ENCODE measurements at places on chromosomes 1 and 21.

DNA sequence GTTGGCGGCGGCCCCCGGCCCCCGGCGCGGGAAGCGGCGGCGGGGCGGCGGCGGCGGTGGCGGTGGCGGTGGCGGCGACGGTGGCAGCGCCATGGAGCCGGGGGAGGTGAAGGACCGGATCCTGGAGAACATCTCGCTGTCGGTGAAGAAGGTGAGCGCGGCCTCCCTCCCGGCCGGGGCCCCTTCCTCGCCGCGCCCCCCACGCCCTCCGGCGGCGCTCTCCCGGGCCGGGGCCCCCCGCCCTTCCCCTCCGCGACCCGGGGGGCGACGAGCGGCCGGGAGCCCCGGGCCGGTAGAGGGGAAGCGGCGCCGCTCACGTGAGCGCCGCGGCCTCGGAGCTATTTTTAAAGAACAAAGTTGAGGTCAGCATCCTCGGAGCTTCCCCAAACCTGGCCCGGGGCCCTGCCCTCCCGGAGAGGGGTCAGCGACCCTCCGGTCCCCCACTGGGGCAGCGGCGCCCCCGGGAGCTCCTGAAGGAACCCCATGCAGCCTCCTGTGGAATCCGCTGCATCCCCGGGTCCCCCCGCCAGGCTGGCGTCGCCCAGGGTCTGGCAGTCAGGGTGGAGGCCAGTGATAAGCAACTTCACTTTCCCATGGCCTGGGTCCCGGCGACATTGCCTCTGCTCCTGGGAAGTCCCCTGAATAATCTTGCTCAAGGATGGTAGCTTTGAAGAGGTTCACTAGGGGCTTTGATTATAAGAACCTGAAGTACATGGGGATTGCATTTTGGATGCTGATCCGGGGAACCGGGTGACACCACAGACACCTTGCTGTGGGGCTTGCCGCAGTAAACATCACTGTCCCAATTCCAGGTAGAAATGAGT lies 560 bp downstream of the PLEKHM2 start:
- no peak for DNase-seq

DNA sequence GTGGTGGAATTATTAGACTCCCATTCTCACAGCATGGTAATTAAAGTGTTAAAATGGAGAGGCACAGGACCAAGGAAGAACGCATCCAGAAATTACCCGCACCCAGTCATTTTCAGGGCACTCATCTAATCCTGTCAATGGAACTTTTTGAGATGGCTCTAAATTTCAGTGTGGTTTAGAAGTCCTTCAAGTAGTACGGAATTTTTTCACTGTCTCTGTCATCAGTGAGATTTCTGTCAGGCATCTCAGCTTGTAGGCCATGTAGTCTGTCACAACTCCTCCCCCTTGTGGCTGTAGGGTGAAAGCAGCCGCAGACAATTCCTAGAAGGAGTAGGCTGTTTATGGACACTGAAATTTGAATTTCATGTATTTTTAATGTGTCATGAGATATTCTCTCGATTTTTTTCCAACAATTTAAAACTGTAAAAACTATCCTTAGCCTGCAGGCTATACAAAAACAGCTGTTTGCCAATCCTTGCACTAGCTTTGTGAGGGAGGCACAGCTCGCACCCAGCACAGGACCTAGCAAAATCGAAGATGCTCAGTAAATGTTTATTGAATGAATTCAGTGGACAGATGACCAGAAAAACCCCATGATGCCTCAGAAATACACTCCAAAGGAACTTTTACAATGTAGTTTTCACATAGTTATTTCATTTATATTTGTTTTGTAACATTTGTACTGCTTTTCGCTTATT lies 6.6 kb upstream of the NUP133 start:
- DNase-seq: no peak

- DNase-seq: no peak
Measured at GRCh38 chr21:44706706-44707581, 4.4 kb downstream of the TSPEAR start.

- no peak for DNase-seq
Measured at GRCh38 chr1:186715887-186716809, 35.9 kb upstream of the PTGS2 start.

DNA sequence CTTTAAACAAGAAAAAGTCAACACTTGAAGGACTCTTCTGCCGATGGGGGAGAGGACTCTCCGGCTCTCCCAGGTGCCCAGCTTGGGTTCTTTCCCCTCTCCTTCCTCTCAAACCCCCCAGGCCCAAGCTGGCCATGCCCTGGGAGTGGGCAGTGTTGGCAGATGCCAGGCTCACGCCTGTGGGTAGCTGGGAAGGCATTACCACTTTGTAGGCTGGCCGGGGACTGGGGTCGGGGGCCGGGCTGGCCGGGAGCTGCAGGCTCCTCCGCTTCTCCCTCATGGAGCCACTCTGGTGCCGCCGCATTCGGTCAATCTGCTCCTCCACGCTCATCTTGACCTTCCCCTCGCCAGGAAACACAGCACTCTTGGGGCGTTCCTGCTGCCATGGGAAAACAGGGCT lies 16.4 kb upstream of the GOLT1A start:
- DNase-seq: no peak

GRCh38 chr1:111789142-111789541 lies 33.4 kb downstream of the DDX20 start:
- DNase-seq: no peak

- DNase-seq: no peak
Measured at GRCh38 chr21:41564871-41565274, 56.9 kb upstream of the TMPRSS2 start.

GRCh38 chr1:40389871-40390560 lies 16.5 kb downstream of the SMAP2 start:
- DNase-seq: no peak

GRCh38 chr21:15057285-15057684 lies 7.5 kb downstream of the NRIP1 start:
- no peak for DNase-seq

DNA sequence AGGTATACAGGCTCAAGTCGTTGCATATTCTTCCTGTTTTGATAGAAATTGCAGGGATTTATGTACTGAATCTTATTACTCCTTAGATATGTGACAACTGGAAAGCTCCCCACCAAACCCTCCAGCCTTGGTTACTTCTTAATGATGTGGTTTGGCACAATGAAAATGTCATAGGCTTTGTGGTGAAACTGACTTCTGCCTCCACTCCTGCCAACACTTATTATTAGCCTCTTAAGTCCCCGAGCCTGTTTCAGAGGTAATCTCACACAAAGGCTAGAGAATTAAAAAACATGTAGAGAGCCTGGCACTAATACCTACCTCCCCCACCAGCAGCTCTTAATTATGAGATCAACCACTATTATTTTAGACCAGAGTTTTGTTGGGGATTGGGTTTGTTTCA lies 4.2 kb downstream of the COX20 start:
- DNase-seq: no peak

DNA sequence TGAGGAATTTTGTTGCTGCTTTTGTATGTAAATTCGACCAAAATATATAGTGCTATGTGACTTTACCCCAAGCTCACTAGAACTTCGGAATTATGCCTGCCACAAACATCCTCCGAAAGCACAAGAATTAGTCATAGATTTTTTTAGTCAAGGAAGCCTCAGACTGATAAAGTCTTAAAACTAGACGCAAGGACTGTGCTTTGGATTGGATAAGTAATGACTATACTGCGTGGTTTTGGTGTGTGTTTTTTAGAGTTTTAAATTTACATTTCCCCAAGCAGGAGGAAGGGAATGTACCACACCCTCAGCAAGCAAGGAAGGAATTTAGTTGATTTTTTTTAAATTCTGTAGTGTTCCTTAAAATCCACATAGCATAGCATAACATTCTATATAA lies 10.3 kb downstream of the WLS start:
- DNase-seq: no peak

- no peak for DNase-seq
Measured at GRCh38 chr21:37514038-37514667, 147.6 kb downstream of the DYRK1A start.

GRCh38 chr1:219699870-219700269 lies 87.0 kb upstream of the ZC3H11B start:
- no peak for DNase-seq

- DNase-seq: no peak
Measured at GRCh38 chr21:26964170-26964778, 2.6 kb downstream of the ADAMTS5 start.

DNA sequence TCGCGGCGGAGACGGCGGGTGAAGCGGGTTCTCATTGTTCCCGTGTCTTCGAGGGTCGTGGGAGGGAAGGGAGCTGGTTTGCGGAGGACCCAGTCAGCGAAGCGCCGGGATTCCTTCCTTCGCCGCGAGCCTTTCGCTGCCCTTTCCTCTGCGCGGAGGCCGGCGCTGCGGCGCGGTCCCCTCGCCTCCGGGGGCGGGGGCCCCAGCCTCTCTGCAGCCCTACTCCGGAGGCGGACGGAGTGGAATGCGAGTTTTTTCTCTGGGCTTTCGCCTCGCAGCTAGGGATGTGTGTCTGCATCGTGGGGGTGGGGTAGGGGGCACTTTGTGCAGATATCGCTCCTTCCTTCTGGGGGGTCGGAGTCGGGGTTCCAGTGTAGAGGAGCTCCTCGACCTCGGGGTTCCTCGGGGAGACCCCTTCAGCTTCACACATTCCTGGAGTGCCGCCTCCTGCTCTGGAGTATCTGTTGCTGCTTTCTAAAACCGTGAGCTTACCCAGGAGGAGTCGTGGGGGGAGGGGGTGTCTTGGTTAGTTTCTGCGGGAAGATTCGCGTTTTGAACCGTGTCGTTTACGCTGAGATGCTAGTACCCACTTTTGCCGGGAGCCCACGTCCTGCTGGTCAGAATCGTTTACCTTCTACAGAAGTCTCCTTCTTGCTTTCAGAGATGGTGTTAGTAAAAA lies 595 bp downstream of the RNF2 start:
- DNase-seq: no peak

- no peak for DNase-seq
Measured at GRCh38 chr1:155030243-155030795, 3.3 kb downstream of the DCST2 start.

DNA sequence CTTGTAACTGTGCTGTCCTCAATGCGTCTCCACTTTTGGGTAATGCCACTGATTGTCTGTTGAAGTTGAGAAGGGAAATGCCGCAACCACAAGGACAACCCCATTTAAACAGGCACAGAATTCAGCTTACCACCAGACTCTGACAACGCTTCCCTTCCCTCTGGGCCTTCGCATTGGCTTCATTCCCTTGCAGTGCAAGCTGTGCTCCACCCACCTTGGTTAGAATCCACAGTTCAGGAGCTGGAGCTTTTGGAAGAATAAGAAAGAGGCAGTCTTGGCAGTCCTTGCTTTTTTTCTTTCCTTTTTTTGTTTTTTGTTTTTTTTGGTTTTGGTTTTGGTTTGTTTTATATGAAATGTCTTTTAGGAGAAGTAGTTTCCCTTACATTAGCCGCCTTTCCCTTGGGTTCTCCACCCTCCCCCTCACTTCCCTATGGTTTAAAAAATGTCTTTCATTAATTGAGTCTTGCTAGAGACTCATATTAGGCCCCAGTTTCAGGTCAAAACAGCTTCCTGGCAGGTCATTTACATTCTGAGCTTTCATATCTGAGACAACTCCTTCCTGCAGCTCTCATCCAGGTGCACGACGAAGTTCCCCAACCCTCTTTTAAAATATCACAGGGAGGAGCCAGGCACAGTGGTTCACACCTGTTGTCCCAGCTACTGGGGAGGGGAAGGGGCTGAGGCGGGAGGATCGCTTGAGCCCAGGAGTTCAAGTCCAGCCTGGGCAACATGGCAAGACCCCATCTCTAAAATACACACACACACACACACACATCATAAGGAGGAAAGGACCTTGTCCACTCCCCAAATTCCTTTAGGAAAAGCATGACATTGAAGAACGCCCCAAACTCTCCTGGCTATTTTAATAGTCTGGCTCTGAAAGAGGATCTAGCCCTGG lies 20.7 kb upstream of the LAX1 start:
- no peak for DNase-seq

DNA sequence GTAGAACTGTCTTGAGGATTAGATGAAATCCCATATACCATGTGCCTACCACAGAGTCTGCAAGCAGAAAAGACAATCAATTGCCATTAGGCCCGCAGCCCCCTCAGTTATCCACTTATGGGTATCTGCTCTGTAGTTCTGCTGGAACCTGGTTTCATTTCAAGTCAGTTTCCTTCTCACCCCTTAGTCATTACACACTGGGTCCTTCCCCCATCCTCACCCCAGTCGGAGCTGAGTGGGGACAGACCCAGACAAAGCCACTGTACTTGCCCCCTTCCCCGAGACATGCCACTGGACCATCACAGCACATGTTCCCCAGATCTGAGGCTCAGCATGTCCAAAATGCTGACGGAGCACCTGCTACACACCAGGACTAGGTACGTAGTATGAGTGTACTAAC lies 21.2 kb downstream of the PGLYRP3 start:
- DNase-seq: no peak

DNA sequence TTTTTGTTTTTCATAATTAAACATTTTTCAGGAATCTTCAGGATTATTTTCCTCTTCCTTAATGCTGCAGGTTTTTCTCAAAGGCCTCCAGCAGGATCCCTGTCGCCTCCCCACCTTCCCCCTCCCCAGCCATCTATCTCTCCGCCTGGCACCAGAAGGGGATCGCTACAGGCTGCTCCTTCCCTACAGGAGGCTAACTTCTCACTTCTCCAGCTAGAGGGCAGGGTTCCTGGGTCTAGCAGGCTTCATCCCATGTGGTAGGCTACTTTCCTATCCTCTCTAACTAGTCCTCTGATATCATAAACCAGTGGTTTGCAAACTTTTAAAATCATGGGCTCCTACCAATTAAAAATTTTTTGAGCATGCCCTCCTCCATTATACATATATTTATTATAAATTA lies 104.1 kb downstream of the KCNN3 start:
- DNase-seq: no peak

DNA sequence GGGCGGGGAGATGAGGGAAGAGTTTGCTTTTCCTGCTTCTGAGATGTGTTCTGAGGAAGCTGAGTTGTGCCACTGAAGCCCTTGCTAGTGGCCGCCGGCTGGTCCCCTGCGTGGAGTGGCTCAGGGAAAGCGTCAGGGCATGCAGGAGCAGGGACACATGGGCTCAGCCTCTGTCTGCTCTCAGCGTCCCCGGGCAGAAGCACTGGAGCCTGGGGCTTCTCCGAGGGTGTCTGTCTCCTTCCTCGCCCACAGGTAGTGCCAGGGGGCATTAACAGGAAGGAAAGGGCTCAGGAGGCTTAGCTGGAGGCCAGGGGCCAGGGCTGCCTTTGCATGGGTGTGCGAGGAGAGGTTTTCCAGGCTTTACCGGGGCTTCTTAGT lies 7.3 kb downstream of the PRDM16 start:
- DNase-seq: no peak

- DNase-seq: no peak
Measured at GRCh38 chr1:154453161-154453560, 48.0 kb downstream of the IL6R start.

- no peak for DNase-seq
Measured at GRCh38 chr1:168446081-168446480, 97.7 kb downstream of the XCL2 start.

GRCh38 chr1:43438953-43439581 lies 14.7 kb downstream of the HYI start:
- no peak for DNase-seq

GRCh38 chr1:229699613-229700267 lies 73.7 kb downstream of the URB2 start:
- no peak for DNase-seq

Data from NCI-H187 treated with DMSO at 0.1 percent for 48 hours (cell line).